ENCODE measurements at places on chromosomes 6 and 20. TPM values are rescaled to one million over a fixed set of nuclear protein-coding genes. Genes with fewer than 3 reads are reported as not detected.

IPCEF1 gene
- 0.03 TPM for total RNA-seq

PRKN gene
- 0.16 TPM for total RNA-seq

ZSCAN12 gene
- 1.3 TPM for total RNA-seq

MEI4 gene
- not detected for total RNA-seq

DDX27 gene
- 60.1 TPM for total RNA-seq

NKX2-4 gene
- total RNA-seq: not detected

WFDC5 gene
- not detected for total RNA-seq

SLC24A3 gene
- total RNA-seq: not detected

SLC35A1 gene
- 9.8 TPM for total RNA-seq

GNMT gene
- not detected for total RNA-seq
